Stimulated activated CD4-positive, alpha-beta T cell treated with anti-CD3 and anti-CD28 coated beads, Interleukin-2, amount 100 ng/mL, for 48 hours (primary cell): ENCODE measurements at places on chromosomes 6 and 20.

GRCh38 chr6:1644516-1645060 lies 34.9 kb downstream of the FOXC1 start:
- DNase-seq, result no peak

GRCh38 chr6:5606546-5606945 lies 345.2 kb downstream of the FARS2 start:
- no peak for DNase-seq

- no peak for DNase-seq
Observed at GRCh38 chr20:64053841-64054661, 4.6 kb upstream of the SOX18 start.

DNA sequence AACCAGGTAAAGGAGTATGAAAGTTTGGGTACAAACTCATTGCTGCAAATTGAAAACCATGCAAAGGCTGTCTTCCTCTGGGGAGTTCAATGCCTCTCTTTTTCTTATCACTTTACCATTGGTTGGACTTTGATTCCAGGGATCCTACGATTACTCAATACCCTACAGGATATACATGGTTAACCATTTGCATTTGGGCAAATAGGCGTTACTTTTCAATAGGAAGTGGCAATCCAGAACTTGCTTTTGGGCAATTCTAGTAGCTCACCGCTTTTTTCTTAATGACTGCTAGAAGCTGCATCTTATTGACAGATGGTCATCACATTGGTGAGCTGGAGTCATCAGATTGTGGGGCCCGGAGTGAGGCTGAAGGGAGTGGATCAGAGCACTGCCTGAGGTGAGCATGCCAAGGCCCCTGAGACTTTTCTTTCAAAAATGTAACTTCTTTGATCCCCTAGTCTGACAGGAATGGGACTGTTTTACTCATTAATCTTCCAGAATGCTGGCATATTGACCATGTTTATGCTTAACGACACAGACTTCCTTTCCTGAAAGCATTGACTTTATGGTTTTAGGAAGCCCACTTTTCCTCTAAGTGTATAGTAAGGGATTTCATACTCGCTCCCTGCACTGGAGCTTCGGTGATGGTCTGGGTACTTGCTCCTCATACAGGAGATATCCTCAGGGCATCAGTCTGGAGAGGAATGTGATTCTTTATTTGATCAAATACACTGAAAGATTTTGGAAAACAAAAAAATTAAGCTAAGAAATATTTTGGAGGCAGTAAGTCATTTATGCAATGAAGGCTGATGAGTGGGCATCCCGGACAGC lies at the start of gene CCR6:
Gene CCR6, plus strand, starts transcription at position 270 of the 831 bp plus-strand sequence. CDS start 13,039 bp downstream, outside the sequence.
- DNase-seq, result no peak

DNA sequence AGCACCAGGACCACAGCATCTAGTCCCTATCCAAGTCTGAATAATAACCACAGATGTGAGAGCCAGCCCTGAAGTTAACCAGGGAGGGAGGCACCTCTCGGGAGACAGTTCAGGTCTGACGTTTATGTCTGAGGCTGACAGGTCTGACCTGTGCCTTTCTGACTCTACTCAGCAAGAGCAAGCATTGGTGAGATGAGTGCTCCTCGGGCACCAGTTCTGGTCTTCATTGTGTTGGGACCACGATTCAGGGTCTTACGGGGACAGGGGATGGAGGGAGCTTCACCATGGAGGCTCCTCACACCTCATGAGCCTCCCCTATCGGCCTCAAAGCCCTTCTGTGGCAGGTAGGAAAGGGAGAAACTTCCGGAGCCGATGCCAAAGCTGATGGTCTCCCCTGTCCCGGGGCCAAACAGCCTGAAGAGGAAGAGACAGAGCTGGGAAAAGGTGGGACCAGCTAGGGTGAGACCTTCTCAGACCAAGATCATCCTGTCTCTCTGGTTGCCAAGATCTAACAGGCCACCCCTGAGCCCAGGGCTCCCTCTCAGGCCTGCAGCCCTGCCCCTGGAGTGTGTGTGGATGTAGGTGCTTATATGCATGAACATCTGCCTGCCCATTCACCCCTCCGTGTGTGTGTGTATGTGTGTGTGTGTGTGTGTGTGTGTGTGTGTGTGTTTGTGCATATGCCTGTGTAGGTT lies 170.5 kb downstream of the VEGFA start:
- DNase-seq, result no peak

DNA sequence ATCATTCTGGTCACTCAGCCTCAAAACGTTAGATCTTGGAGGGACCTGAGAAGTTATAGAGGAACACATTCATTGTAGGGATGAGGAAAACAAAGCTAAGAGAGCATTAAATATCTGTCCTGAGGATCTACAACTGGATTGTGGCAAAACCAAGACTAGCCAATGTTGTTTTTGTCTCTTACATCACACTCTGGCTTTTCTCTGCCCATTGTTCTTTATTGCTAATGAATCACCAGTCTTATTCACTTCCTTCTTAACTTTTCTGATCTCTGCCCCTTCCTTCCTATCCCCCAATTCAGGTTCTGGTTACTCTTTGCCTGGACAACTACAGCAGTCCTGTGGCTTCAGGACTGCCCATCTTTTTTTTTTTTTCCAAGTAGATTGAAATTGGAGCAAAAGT lies 57.0 kb upstream of the PREP start:
- no peak for DNase-seq

GRCh38 chr6:33405386-33405940 lies 5.4 kb upstream of the PHF1 start:
- no peak for DNase-seq

- DNase-seq, result no peak
Observed at GRCh38 chr6:3133515-3133914, 15.0 kb downstream of the BPHL start.

DNA sequence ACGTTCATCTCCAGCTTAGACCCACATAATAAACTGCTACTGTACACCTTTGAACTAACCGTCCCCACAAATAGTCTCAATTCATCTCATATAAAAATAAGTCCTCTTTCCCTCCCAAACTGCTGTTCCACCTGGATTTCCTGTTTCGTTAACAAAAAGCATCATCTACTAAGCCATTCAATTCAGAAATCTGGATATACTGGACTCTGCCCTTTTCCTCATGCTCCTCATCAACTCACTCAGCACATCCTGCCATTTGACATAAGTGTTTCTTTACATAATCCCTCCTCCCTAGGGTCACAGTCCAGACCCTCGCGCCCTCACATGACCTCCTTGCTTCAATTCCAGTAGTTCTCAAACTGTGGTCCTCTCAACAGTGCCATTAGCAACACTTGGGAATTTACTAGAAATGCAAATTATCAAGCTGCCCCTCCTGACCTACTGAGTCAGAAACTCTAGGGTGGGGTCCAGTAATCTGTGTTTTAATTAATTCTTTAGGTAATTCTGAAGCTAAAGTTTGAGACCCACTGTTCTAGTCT lies 4.5 kb downstream of the MKKS start:
- no peak for DNase-seq

DNA sequence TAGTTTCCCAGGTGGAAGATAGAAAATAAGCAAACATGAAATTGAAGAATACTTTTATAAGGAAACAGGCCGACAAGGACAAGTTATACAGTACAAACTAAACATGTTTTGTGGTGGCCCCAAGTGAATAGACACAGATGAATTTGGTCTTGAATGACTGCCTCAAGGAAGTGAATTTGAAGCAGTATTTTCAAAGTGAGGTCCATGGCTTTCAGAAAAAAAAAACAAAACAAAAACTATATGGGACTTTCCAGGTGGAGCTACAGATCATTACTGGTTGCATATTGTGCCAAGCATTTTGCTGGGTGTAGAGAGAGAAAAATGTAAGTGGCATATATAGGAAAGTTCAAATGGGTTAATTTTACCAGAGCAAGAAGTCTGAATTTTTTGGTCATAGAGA lies 68.8 kb downstream of the CYB5R4 start:
- no peak for DNase-seq

DNA sequence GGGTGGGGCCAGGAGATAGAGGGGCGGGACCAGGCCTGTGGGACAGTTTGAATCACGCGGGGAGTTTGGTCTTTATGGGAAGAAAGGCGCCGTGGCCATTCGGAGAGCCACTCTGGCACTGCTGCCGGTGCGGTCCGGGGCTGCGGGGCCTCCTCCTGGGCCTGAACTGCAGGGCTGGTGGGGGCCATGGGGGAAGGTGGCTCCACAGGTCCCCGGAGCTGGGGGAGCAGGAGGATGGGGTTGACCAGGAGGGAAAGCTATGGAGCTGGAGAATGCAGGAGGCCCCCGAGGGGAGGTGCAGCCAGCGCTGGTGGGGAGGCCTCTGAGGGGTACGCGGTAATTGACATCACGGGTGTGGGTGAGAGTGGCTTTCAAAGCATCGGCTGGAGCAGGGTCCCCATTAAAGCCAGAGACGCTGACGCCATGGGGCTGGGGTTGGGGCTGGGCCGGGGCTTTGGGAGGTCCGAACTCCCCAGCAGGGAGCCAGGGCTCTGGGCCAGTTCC lies 1.8 kb upstream of the BHLHE23 start:
- no peak for DNase-seq

GRCh38 chr20:45975686-45976085 lies 3.7 kb upstream of the ZNF335 start:
- no peak for DNase-seq

DNA sequence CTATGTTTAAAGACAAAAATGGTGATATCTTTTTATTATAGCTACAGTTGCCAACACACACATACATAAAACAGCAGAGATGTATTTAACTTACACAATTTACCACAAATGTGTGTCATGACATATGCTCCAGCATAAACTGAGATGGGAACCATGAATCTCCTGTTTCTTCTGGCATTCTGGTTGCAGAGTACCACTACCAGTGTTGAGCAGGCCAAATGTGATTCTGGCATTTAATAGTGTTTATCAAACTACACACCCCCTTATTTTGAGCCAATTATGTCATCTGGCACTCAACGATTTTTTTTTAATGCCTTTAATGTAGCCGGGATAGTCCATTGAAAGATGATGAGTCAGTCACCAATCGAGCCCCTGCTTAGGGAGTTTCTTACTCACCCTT lies 59.0 kb upstream of the TPD52L1 start:
- no peak for DNase-seq

GRCh38 chr6:1364791-1365190 lies 24.6 kb upstream of the FOXF2 start:
- no peak for DNase-seq

GRCh38 chr6:62367601-62368000 lies 81.6 kb upstream of the KHDRBS2 start:
- no peak for DNase-seq

DNA sequence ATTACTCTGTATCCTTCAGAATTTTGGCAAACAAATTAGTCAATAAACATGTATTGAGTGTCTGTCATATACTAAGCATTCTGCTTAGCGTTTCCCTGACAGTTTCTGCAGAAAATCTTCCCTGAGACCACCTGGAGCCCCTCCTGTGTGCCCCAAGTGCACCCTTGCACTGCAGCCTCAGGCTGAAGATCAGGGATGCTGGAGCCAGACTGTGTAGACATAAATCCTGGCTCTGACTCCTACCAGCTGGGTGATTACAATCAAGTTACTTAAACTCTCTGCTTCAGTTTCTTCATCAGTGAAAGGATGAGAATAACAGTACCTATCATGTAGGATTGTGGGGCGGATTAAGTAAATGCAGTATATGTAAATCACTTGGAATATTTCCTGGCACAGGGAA lies 53.4 kb upstream of the VSTM2L start:
- no peak for DNase-seq

- DNase-seq, result no peak
Observed at GRCh38 chr6:166752097-166752496, 125.0 kb upstream of the RPS6KA2 start.

DNA sequence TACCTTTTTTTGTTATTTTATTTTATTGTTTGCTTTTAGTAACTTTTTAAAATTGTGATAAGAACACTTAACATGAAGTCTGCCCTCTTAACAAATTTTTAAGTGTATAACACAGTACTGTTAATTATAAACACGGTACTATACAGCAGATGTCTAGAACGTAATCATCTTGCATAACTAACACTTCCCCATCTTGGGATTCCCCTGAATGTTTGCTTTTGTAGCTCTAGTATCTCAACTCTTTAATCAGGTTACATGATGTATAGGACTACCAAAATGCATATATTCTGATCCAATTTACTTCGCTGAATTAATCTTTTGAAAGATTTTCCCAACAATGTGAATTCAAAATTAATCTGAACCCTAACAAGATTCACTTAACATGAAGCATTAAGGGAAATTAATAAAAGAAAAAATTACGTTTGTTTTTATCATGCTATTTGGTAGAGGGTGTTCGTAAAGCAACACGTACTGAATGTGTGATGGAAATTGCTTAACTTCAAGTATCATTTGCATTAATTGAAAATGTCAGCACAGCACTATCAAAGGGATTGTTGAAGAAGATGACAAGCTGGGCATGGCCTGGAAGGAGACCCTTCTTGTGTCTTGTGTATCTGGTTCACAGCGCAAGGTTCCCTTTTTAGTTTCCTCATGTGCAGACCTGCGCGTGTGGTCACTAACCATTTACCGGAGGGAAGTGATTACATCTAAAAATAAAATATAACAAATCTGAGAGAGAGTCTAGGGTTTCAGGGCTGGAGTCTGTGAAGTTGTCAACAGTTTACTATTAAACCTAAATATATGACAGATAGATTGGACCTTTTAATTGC lies 15.2 kb downstream of the COL19A1 start:
- no peak for DNase-seq

DNA sequence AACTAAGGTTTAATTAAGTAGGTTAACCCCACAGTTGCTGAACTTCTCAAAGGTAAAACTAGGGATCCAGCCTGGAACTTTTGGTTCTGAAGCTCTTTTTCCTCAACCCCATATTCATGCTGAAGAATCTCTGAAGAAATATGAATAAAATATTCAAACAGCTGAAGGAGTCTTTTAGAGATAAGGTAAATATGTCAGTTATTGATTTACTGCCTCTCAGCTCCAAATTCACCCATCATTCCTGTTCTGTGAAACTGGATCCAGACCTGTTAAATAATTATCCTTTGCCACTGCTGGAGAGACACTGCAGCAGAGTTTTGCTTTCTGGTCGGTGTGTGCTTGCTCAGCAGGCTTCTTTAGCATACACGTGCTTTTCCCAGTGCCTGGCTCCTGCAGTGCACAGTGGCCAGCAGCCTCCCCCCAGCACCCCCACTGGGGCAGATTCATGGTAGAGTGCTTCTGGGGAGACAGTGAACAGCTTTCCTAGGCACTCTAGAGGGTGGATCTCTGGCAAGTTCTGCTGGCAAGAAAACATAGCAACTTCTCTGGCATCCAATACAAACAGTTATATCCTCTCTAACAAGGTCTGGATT lies 62.0 kb upstream of the BCLAF1 start:
- no peak for DNase-seq

- no peak for DNase-seq
Observed at GRCh38 chr20:39853050-39853449, 836.0 kb downstream of the MAFB start.

DNA sequence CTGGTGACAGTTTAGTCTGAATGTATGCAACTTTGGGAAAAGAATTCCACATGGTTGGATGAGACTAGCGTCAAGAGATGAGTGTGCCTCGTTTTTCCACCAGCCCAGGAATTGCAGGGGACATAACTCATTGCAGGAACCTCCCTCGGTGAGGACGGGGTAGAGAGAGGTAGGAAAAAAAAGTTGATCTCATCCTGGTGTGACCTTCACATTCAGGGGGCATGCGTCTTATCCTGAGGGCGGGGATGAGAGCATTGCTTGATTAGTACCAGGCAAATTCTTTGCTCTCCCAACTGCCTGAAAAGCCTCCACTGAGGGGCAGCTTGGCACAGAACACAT lies 11.8 kb downstream of the TLDC2 start:
- no peak for DNase-seq

- no peak for DNase-seq
Observed at GRCh38 chr6:142842418-142843261, 102.3 kb downstream of the HIVEP2 start.
